Fibroblast of the conjunctiva (primary cell): ENCODE measurements at places on chromosomes 4 and X.
A peak's percentile ranks its signal among the peaks of the same experiment; 100 is the strongest.

DNA sequence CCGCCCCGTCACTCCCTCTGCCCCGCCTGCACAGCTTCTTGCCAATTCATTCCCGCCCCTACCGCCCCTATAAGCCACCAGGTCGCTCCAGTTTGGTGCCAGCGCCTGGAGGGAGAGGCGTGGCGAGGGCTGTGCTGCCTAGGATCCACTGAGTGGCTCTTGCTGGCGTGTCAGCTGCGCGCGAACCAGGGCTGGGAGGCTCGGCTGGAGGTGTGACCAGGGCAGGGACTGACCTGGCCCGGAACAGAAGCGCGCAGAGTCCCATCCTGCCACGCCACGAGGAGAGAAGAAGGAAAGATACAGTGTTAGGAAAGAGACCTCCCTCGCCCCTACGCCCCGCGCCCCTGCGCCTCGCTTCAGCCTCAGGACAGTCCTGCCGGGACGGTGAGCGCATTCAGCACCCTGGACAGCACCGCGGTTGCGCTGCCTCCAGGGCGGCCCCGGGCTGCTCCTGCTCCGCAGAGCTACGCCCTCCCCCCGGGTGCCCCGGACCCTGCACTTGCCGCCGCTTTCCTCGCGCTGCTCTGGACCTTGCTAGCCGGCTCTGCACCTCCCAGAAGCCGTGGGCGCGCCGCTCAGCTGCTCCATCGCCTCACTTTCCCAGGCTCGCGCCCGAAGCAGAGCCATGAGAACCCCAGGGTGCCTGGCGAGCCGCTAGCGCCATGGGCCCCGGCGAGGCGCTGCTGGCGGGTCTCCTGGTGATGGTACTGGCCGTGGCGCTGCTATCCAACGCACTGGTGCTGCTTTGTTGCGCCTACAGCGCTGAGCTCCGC lies at the start of gene GPR78:
Gene GPR78, plus strand, starts transcription at position 72 of the 773 bp plus-strand sequence. Its CDS starts 591 bp downstream, at position 663.
- DNase-seq, result no peak

DNA sequence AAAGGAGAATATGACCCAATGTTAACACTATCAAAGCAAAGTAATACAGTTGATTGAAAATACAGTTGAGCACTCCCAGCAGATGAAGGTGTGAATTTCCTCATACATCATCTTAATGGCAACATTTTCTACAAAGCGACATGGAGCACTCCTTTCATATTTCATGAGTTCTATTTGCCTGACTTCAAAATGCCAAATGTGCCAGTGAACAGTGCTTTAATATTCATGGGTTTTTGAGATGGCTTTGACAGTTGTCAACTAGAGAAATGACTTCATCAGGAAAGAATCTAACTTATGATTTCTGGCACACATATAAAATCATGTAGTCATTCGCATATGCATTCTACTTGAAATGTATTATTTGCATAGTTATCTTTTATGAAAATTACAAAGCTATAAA lies 222.4 kb downstream of the GALNTL6 start:
- DNase-seq, result no peak

DNA sequence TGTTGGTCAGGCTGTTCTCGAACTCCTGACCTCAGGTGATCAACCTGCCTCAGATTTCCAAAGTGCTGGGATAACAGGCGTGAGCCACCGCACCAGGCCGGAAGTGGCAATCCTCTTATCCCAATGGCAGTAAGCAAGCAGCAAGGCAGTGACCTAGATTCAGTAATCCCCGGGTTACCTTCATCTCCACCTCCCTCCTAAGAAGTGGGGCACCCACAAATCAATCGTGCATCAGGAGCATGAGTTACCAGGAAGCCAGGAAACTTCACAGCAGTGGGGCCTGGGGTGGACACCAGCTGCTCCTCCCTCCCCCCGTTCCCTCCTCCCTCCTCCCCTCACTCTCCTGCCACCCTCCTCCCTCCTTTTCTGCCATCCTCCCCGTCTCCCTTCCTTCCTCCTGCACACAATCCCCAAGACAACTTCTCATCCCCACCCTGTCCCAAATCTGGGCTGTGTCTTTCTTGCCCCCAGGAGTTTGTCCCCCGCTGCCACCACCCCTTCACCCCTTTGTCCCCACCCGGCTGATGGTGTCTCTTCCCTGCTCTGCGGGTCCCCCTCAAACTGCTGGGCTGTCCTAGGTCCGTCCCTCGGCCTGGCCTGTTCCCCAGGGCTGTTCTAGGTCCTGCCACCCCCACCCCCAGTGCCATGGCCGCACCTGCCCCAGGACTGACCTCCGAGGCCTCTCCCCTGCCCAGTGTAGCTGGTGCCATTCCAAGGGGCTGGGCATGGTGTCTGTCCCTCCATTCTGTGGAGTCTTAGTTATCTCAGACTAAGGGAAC lies 2.2 kb downstream of the PDE6B start:
- no peak for DNase-seq

DNA sequence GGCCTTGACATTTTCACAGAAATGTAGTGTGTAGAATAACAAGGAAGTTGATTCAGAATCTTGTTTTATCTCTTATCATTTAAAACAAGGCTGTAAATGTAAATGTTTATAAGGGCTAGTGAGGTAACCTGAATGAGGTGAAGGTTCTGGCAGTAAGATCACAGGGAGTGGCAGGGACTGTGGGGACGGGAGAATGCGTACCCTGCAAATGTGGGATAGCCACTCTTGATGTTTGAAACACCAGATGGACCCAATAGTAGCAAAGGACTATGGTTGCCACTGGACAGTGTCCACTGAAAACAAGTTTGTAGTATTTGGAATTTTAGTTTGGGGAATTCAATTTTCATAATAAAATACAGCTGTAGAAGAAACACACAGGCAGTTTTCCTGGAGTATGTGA lies 155.3 kb downstream of the FHIP1A start:
- DNase-seq, result no peak

- DNase-seq, result no peak
Observed at GRCh38 chr4:118994030-118994429, 105.4 kb downstream of the SYNPO2 start.

DNA sequence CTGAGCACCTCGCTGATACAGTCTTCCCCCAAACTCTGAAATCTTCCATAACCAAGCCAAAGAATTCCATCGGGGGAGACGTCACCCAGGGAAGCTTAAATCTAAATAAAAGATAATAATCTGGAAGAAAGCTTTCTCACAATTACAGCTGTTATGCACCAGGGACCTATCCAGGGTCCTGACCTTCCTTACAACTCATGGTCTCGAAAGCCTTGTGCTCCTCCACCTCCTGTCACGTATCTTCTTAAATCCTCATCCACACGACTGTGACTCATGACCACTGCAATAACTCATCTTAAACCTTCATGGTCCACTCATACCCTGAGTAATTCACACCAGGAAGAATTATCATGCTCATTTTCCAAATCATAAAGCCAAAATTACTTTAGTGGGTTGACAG lies 166.8 kb upstream of the FRG1 start:
- no peak for DNase-seq

- no peak for DNase-seq
Observed at GRCh38 chrX:45954026-45954425, 591.2 kb downstream of the ZNF674 start.

DNA sequence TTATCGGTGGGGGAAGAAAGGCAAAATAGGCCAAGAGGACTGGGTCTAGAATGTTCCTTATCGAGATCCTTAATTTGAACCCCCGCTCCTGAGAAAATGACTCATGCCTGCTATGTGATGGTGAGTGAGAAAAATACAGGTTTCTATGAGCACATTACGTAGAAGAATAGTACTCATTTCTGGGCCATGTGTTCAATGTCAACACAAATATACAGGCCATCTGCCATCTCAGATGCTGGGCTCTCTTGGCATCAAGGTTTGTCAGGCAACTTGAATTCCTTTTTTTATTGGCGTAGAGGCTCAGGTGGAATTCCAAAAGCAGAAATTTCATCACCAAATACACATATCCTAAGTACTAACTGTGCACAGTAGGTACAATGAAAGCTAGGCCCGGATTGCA lies 81.4 kb upstream of the TRIM2 start:
- DNase-seq, result no peak

DNA sequence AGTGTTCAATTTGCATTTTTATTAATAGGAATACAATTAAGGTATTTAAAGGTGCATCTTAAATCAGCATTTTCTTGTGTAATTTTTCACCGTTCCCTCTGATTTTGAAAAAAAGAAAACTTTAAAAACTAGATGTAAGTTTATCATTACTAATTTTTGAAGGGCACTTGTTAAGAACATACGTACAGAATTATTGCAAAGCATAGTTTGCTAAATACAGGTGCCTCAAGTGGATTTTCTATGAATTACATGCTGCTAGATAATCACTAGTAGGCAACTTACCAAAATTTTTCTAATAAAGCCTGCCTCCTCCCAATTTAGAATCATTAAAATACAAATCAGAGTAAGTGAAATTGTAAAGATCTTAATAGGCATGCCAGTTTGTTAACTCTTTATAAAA lies 8.5 kb downstream of the CNKSR2 start:
- DNase-seq, result no peak

GRCh38 chr4:26083987-26084386 lies 170.0 kb downstream of the SMIM20 start:
- peak; percentile 52 for DNase-seq

GRCh38 chr4:54954656-54955388 lies 170.6 kb downstream of the KDR start:
- no peak for DNase-seq

GRCh38 chr4:39698424-39699009 lies 581 bp downstream of the UBE2K start:
- DNase-seq, result no peak
